ENCODE measurements at places on chromosomes 5 and 9. TPM values are rescaled to one million over a fixed set of nuclear protein-coding genes. Genes with fewer than 3 reads are reported as not detected.

DNA sequence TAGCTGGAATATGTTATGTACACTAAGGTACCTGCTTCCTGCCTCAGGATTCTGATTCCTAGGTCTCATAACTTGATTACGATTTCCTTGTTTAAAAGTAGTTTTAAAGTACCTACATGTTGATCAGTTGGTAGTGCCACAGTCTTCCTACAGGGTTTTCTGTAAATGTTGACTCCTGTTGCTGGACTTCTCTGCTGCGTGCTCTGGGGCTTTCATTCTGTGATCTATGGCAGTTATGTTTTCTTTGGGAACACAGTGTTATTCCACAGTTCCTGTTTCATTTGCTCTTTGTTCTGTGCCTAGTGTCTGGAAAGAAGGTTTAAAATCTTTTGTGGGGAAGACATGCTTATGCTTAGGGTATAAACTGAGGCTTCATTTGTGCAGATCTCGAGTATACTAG, 343.5 kb downstream of the PLK2 start:
- no peaks in the 10 kb centered on the region for H3K36me3 ChIP-seq
- no peaks in the 10 kb centered on the region for H3K27me3 ChIP-seq
- H3K27ac ChIP-seq: no peak overlapping the region
- DNase-seq: no peak
- peaks cover 14% of the 10 kb centered on the region for H3K4me1 ChIP-seq

- H3K27ac ChIP-seq: no peak overlapping the region
- no peaks in the 10 kb centered on the region for H3K27me3 ChIP-seq
- no peaks in the 10 kb centered on the region for H3K4me1 ChIP-seq
- no peaks in the 10 kb centered on the region for H3K36me3 ChIP-seq
- no peak overlapping the region for H3K4me3 ChIP-seq
- DNase-seq: no peak
Observed at GRCh38 chr9:25857147-25857546, 178.9 kb upstream of the TUSC1 start.

DNA sequence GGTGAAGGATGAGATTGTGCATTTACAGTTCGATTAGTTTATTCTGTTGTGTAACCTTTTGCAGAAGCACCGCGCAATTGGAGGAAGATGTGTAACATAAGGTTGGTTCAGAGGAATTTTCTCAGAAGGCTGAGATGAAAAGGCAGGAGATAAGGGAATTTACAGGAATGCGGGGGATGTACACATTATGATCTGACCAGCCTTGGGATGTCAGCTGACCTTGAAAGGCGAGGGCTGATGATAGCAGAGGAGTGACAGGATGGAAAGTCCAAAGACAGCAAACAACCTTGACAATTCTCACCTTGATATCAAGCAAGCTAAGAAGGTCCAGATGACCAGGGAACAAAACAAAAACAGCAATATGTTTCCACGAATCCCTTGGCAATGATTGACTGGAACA, 88.8 kb downstream of the OTULIN start:
- peak overlapping the region; percentile 14 for H3K27ac ChIP-seq
- H3K4me3 ChIP-seq: no peak overlapping the region
- H3K27me3 ChIP-seq: no peaks in the 10 kb centered on the region

MPDZ gene
- 43.3 TPM for total RNA-seq

- no peaks in the 10 kb centered on the region for H3K27me3 ChIP-seq
- DNase-seq: peak; percentile 4
- H3K4me1 ChIP-seq: no peaks in the 10 kb centered on the region
- H3K4me3 ChIP-seq: no peak overlapping the region
Observed at GRCh38 chr9:137266162-137266527, 11.0 kb downstream of the NELFB start.

- H3K36me3 ChIP-seq: no peaks in the 10 kb centered on the region
- peaks cover 4% of the 10 kb centered on the region for H3K4me1 ChIP-seq
- no peak overlapping the region for H3K4me3 ChIP-seq
- DNase-seq: no peak
- H3K27ac ChIP-seq: no peak overlapping the region
- H3K27me3 ChIP-seq: no peaks in the 10 kb centered on the region
Observed at GRCh38 chr9:101571114-101571513, 23.7 kb downstream of the PPP3R2 start.

GRCh38 chr5:168720575-168720974, 141.4 kb upstream of the PANK3 start:
- no peak for DNase-seq
- no peaks in the 10 kb centered on the region for H3K4me1 ChIP-seq
- H3K36me3 ChIP-seq: no peaks in the 10 kb centered on the region
- H3K4me3 ChIP-seq: no peak overlapping the region
- H3K27ac ChIP-seq: no peak overlapping the region

COL23A1 gene
- total RNA-seq: 5.1 TPM

GRCh38 chr5:147882586-147883313, 4.2 kb downstream of the SCGB3A2 start:
- peaks cover 4% of the 10 kb centered on the region for H3K4me1 ChIP-seq
- peak overlapping the region; percentile 36 for H3K27ac ChIP-seq
- H3K36me3 ChIP-seq: no peaks in the 10 kb centered on the region
- no peak overlapping the region for H3K4me3 ChIP-seq
- peak; percentile 25 for DNase-seq

KCNN2 gene
- 3.9 TPM for total RNA-seq

SLC6A7 gene
- total RNA-seq: 0.88 TPM

OLFML2A gene
- total RNA-seq: 2.6 TPM

- H3K4me3 ChIP-seq: no peak overlapping the region
- H3K27ac ChIP-seq: no peak overlapping the region
- H3K27me3 ChIP-seq: no peaks in the 10 kb centered on the region
Observed at GRCh38 chr5:888638-889035, 4.0 kb downstream of the BRD9 start.
